ENCODE measurements at places on chromosomes 1 and 21. TPM values are rescaled to one million over a fixed set of nuclear protein-coding genes. Genes with fewer than 3 reads are reported as not detected.

KRTAP7-1 gene
- not detected for polyA plus RNA-seq

CLCA4 gene
- polyA plus RNA-seq, result not detected

C1orf141 gene
- polyA plus RNA-seq, result not detected

SF3B4 gene
- polyA plus RNA-seq, result 69.0 TPM

CELF3 gene
- 0.14 TPM for polyA plus RNA-seq

FCRL4 gene
- polyA plus RNA-seq, result not detected

- DNase-seq, result no peak
These were observed 27.8 kb upstream of the EPS8L3 start for GRCh38 chr1:109791495-109792043.

GRCh38 chr1:206506405-206507283, 687 bp upstream of the RASSF5 start:
- DNase-seq, result no peak

DNA sequence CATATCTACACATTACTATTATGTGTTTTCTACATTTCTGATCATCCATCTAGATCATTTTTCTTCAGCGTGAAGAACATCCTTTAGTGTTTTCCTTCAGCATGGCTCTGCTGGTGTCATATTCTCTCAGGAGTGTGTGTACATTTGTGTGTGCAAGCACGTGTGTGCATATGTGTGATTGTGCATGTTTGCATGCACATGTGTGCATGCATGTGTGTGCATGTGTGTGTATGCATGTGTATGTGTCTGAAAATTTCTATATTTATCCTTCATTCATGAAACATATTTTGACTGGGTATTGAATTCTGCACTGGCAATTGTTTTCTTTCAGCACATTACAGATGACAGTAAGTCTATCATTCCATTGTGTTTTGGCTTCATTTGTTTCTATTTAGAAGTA, 74.6 kb downstream of the FHAD1 start:
- DNase-seq, result no peak

DNA sequence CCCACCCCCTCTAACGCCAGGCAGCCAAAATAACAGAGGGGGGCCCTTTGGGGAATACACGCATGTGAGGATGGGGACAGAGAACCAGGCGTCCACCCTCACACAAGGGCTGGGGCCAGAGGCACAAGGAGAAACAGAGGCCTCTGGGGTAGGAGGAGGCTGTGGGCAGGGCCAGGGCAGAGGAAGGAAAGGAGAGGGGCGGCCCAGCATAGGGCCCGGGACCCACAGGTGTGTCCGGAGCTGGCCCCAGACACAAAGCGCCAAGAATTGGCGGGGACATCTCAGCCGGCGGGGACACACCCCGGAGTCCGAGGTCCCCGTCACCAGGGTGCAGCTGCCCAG, 6.7 kb downstream of the PLEKHG5 start:
- no peak for DNase-seq

GRCh38 chr1:209485167-209485566, 98.3 kb upstream of the CAMK1G start:
- no peak for DNase-seq

- no peak for DNase-seq
These were observed 395.9 kb downstream of the NCAM2 start for GRCh38 chr21:21394064-21394463.

DNA sequence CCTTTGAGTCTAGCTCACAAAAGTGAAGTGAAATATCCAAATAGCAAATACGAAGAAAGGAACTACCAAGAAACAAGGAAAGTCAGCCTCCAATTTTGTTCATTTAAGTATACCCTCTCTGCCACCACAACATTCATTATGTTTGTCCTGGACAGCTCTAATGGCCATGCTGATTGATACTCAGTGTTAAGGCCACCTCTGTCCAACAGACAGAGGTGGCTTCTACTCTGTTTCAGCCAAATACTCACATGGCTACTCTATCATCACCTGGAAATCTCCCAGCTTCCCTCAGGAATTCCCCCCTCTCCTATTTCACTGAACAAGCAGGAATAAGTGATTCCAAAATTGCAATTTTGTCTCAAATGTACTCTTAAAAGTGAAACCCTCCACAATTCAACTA, 10.7 kb downstream of the APP start:
- DNase-seq, result no peak

DNA sequence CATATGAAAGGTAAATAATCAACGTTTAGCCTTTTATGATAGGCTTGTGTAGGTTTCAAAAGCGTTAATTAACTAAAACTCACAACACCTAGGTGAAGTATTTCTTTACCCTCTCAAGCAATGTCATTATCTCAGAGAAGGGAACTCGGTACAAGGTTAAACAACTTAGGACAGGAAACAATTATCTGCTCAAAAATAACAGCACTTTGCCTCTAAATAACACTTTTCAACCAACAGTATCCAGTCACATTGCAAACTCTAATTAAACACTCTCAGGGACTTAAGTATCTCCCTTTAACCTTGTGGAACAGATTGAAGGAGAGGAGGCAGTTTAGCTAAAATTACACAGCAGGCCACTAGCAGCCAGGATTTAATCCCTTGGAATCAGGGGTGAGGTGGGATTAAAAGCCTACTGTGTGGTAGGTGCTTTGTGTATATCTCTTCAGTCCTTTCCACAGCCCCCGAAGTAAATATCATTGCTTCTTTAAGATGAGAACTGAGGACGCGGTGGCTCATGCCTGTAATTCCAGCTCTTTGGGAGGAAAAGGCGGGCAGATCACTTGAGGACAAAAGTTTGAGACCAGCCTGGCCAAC, 5.2 kb upstream of the AKNAD1 start:
- no peak for DNase-seq

- peak; percentile 57 for DNase-seq
These were observed 10.6 kb downstream of the AVPR1B start for GRCh38 chr1:206106328-206107167.

- DNase-seq, result no peak
These were observed 57.7 kb downstream of the NMNAT2 start for GRCh38 chr1:183360473-183360872.

DNA sequence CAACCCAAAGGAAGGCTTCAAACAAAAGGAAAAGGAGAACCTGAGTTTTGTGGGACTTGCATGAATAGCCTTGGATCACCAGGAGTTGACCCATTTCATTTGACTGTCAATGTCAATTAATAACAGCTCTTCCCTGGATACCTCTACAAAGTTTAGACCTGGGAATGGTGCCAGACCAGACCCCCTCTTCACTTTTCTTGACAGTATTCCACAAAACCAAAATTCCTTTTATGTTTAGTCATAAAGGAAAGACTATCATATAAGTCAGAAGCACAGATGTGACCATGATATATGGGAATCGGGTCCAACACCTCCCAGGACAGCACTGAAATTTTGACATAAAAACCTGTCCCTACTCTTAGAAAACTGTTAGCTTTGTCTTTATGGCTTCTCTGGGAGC, 191.8 kb downstream of the LYPLAL1 start:
- no peak for DNase-seq

- no peak for DNase-seq
These were observed 42.9 kb downstream of the COP1 start for GRCh38 chr1:176164014-176164678.

DNA sequence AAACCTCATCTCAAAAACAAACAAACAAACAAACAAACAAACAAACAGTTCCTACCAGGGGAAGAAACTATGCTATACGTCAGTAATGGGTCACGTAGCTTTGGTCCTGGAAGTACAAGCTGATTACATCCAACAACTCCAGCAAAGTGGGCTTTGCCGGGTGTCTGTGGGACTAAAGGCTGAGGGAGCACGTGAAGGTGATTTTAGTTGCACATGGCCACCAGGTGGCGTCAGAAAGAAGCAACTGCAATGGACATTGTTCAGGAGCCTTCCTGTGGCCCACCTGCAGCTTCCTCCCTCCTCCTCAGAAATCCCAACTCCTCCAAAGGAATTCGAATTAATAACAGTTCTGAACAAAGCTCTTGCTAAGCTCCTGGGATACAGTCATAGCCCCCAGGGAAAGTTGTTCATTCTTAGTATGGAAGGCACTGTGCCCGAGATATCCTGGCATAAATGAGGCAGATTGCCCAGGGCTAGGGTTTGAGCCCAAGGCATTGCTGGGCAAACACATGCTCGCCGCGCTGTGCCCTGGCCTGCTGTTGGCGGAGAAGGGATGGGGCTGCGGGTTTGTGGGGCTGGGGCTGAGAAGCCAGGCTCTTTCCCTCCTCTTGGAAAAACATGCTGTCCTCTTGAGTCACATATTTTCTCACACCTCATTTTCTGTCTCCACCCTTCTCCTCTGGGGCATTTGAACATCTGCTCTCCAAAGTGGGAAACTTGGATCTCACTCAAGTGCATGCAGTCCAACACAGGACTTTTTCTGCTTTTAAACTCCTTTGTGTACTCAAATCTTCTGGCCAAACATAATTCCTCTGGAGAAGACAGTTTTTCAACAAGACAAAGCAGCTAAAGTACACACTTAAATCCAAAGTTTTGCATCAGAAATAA, 28.6 kb downstream of the AKNAD1 start:
- DNase-seq, result peak; percentile 70

GRCh38 chr1:109396513-109396839, 1.2 kb downstream of the SORT1 start:
- DNase-seq, result no peak

DNA sequence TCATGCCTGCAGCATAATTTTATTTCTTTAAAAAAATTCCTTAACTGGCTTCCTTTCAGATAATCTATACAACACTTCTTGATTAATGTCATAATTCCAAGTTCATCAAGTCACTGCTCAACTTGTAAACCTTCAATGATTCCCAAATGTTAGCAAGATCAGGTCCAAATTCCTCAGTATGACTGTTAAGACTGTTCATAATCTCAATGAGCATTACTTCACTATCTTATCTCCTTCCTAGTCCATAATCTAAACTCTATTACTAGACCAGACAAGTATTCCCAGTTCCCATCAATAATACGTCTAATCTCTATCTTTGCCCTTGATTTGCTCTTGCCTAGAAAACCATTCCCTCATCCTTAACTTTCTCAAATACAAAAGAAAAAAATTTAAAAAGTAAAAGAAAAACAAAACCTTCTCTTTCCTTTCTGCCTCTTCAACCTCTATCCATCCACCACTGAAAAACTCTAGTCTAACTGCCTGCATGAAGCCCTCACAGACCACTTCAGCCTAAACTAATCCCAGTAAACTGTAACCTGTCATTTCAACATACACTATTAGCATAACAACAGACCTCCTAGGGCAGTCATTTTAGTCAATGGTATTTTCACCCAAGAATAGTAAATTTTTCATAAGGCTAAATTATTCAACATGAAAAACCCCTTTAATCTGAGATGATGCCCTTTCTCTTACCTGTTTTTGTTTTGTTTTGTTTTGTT, 15.5 kb downstream of the LUZP1 start:
- no peak for DNase-seq

- no peak for DNase-seq
These were observed 1376.5 kb upstream of the ADGRL2 start for GRCh38 chr1:80424249-80424648.

GRCh38 chr1:4681026-4681425, 26.6 kb downstream of the AJAP1 start:
- DNase-seq, result no peak

DNA sequence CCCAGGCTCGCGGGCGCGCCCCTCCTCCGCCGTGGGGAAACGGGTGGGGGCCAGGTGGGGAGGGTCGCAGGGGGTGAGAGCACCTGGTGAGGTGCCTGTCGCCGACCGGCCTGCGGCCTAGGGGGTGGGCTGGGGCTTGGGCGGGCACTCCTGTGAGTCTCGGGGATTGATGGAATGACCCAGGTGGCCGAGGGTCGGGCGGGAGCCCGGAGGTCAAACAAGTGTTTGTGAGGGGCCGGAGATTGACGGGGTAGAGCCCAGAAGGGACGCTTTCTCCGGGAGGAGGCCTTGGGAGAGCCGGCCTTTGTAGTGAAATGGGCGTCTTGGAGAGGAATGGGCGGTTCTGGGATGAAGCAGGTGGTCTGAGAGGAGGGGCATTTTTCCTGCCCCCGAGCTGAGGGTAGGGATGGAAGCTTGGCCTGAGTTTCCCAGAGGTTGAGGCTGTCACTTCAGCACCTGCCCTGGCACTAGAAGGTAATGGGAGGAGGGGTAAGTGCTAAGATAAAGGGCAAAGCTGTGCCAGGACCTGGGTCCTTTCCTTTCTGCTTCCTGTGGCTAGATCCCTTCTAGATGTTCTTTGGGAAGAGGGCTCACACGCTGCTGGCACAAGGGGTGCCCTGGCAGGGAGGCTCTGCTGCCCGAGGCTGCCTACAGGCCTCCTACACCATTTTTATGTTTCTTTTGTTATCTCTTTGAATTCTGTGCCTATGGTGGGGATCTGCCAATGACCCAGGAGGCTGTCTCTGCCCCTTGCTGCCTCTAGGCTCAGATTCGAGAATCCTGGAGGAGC, 56.1 kb downstream of the NDUFS5 start:
- no peak for DNase-seq

DNA sequence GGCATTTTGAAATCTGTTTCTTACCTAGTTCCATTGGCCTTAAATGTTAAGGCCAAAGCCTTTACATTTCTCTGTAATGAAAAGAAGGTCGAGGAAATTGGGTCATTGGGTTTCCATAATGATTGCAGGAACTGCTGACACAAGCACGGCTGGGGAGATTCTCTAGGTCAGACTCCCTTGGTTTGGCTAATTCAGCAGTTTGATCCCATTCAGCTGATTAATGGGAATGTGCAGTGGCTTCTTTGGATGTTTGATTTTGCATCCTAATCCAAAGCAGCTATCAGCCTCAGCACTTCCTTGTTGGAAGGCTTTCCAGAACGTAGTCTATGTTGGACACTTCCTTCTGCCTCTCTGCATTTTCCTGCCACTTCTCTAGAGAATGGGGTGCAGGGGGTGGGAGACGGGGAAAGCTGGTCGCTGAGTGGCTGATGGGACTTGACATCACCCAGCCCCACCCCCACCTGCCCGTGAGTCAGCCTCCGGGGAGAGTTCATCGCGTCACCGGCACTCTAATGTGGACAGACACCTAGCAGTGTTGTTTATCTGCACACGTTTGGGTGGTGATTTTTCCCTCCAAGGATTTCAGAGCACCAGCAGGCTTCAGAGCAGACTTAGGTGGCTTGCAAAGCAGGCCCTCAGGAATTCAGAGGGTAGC, 5.4 kb downstream of the PSEN2 start:
- no peak for DNase-seq

- no peak for DNase-seq
These were observed 10.2 kb downstream of the SLC45A3 start for GRCh38 chr1:205670150-205670446.

Data from left renal pelvis (tissue), 4 donors.